GM23338 (cell line): ENCODE measurements at places on chromosomes 11 and 22. TPM values are rescaled to one million over a fixed set of nuclear protein-coding genes. Genes with fewer than 3 reads are reported as not detected.

P2RY2 gene
- polyA plus RNA-seq, result 0.40 and 0.63 TPM in 2 replicates

- H3K36me3 ChIP-seq, result no peaks in the 10 kb centered on the region
- H3K4me1 ChIP-seq, result peaks cover 26% of the 10 kb centered on the region
- H3K27ac ChIP-seq, result no peak overlapping the region
- no peaks in the 10 kb centered on the region for H3K27me3 ChIP-seq
- peak; percentile 93 for DNase-seq
- H3K4me3 ChIP-seq, result no peak overlapping the region
Observed at GRCh38 chr11:116357784-116358544, 414.8 kb downstream of the BUD13 start.

GRCh38 chr11:21927628-21928027 is 265.3 kb upstream of the ANO5 start:
- H3K4me1 ChIP-seq, result no peaks in the 10 kb centered on the region
- H3K27ac ChIP-seq, result no peak overlapping the region
- H3K27me3 ChIP-seq, result no peaks in the 10 kb centered on the region
- no peak for DNase-seq
- no peaks in the 10 kb centered on the region for H3K36me3 ChIP-seq

GRCh38 chr11:6152126-6152525 is 18.0 kb downstream of the OR52B2 start:
- DNase-seq, result no peak
- no peaks in the 10 kb centered on the region for H3K36me3 ChIP-seq
- H3K4me1 ChIP-seq, result peaks cover 7% of the 10 kb centered on the region; the same call in 1 of the 2 replicates
- H3K27me3 ChIP-seq, result no peaks in the 10 kb centered on the region
- no peak overlapping the region for H3K27ac ChIP-seq

DAGLA gene
- polyA plus RNA-seq, result 0.52 and 0.55 TPM in 2 replicates

DNA sequence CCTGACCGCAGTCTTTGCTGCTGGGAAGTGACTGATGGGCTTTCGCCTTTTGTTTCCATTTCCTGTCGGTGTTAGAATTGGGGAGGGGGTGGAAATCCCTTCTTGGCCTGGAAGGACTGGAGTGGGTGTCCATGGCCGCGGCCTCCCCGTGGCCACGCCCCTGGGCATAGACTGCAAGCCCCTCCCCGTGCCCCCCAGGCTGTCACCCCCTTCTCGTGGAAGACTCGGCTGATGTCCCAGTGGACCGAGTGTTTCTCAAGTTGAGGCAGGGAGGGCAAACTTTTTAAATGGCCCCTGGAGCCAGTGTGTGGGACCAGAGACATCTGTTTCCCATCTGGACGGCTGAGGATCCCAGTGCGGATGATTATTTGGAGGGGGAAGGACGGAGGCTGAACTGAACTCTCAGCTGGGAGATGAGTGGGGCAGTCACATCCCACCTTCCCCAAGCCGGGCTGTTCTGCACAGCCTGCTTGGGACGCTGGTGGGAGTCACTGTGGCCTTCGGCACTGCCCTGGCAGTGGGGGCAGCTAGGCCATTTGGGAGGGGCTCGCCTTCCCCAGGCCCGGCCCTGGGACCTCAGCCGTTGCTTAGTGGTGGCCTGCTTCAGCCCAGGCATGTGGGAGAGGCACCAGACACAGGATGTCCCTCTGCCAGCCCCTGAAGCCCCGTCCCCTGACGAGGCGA is 1.6 kb downstream of the CD81 start:
- peaks cover 16% of the 10 kb centered on the region; the same call in 1 of the 2 replicates for H3K4me1 ChIP-seq
- DNase-seq, result no peak
- H3K36me3 ChIP-seq, result no peaks in the 10 kb centered on the region
- H3K27ac ChIP-seq, result no peak overlapping the region
- no peaks in the 10 kb centered on the region for H3K27me3 ChIP-seq

- H3K4me3 ChIP-seq, result peak overlapping the region; percentile 90
- H3K36me3 ChIP-seq, result no peaks in the 10 kb centered on the region
- H3K27me3 ChIP-seq, result peaks cover 3% of the 10 kb centered on the region; the same call in 1 of the 2 replicates
- DNase-seq, result peak; percentile 50
- H3K27ac ChIP-seq, result no peak overlapping the region
- H3K4me1 ChIP-seq, result peaks cover 8% of the 10 kb centered on the region; the same call in 1 of the 2 replicates
Observed at GRCh38 chr22:40635940-40636379, 559 bp downstream of the MRTFA start.

DNA sequence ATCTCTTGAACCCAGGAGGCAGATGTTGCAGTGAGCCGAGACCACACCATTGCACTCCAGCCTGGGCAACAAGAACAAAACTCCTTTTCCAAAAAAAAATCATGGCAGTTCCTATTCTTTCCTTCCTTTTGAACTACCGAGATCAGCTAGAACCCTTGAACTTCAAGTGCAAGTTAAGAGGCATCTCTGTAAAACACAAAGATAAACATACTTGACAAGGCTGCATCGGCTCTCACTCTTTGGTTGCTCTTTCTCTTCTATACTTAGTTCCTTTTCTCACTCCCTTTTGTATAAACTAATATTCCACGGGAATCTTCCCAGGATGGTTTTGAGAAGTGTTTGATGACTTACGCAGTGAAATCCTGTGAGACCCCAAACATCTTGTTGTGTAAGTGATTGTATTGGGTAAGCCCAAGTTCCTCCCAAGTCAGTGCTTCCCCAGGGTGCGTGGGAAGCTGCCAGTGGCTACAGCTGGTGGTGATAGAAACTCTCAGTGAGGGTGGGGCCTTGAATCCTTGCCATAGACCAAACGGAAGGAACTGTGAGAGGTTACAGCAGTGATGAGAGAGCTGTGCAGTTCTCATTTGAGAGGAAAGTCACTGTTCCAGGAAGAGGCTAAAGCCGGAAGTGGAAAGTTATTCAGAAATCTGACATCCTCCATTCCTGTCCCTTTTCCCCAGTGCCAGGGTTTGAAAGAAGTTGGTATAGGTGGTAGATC is 24.1 kb upstream of the CDC42EP2 start:
- peak overlapping the region; percentile 59; the same call in 1 of the 2 replicates for H3K27ac ChIP-seq
- no peak for DNase-seq
- H3K4me3 ChIP-seq, result no peak overlapping the region
- H3K4me1 ChIP-seq, result no peaks in the 10 kb centered on the region
- no peaks in the 10 kb centered on the region for H3K27me3 ChIP-seq

GRCh38 chr22:31139866-31140716 is at the start of gene PLA2G3:
TSS of gene PLA2G3 (minus strand) at chr22:31140508. CDS start at chr22:31140354, 154 bp downstream.
- H3K4me1 ChIP-seq, result peaks cover 21% of the 10 kb centered on the region
- peak; percentile 99 for DNase-seq
- H3K4me3 ChIP-seq, result peak within 1 kb of the TSS; percentile 76
- peak within 1 kb of the TSS; percentile 95 for H3K27ac ChIP-seq

PGGHG gene
- polyA plus RNA-seq, result 18.1 and 24.9 TPM in 2 replicates

- DNase-seq, result no peak
- no peaks in the 10 kb centered on the region for H3K36me3 ChIP-seq
- no peaks in the 10 kb centered on the region for H3K27me3 ChIP-seq
- H3K4me3 ChIP-seq, result no peak overlapping the region
Observed at GRCh38 chr11:120532832-120533196, 21.3 kb downstream of the GRIK4 start.
